ENCODE measurements at places on chromosomes 12 and 14.

DNA sequence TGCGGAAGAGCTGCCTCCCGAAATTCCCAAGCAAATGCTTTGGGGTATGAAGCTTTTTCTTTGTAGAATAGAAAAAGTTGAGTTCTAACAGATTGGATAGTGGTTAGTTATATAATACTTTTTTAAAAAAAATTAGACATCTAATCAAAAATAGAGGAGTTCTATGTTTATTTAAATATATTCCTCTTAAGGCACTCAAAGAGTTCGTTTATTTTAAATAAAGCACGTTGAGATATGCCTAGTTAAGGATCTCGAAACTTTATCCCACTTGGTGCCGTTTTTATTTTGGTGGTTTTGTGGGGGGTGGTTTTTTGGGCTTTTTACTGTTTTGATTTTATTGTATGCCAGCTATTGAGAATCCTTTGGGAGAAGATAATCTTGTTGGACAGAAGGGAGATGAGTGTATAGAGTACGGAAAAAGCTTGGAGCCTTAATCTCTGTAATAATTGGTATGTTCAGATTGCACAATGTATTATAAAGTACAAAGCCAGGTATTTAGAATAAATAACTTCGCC, 10.7 kb upstream of the SNAPC1 start:
- DNase-seq: no peak

- DNase-seq: no peak
These were observed 526.6 kb upstream of the CCDC196 start for GRCh38 chr14:65959563-65960024.

DNA sequence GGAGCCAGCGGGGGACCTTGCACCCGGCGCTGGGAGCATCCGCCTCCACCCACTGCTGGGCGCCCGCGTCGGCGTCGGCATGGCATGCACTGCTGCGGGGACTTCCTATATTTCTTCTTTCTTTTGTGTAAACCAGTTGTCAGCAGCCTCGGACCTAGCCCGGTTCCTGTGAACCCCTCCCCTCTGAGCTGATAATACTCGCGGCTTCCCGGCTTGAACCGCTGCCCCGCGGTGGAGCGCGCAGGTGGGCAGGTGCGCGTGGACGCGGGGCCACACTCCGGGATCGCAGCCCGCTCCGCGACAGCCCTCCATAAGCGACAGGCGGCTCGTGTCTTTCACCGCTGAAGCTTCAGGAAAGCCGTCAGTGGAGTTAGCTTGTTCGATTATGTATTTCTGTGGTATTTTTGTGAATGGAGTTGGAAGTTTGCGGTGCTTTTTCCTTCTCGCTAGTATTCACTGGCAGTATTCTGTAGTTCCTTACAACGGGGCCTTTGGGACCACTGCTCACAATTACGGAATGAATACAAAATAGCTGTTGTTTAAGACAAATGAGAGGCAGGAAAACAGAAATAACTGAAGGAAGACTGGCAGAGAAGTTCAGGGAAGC, 870 bp downstream of the BMAL2 start:
- DNase-seq: no peak

DNA sequence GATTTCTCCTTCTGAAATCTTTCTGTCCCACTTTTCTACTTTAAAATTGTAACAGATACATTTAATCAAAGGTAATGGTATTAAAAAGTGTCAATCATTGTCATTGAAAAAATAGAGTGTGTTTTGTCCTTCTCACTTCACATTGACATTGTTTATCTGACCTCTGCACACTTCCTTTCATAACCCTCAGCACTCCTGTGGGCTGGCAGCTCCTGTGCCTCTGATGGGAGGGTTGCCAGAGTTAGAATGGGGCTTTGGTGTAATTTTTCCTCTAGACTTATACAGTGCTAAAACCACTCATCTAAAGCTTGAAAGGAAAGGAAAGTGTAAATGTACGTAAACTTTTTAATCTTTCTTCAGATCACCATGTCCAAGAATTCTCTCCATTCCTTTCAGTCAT, 23.7 kb downstream of the KCNA1 start:
- no peak for DNase-seq

GRCh38 chr14:33643426-33644181, 307.3 kb downstream of the EGLN3 start:
- no peak for DNase-seq

GRCh38 chr14:24513009-24513408, 4.9 kb upstream of the CMA1 start:
- no peak for DNase-seq

DNA sequence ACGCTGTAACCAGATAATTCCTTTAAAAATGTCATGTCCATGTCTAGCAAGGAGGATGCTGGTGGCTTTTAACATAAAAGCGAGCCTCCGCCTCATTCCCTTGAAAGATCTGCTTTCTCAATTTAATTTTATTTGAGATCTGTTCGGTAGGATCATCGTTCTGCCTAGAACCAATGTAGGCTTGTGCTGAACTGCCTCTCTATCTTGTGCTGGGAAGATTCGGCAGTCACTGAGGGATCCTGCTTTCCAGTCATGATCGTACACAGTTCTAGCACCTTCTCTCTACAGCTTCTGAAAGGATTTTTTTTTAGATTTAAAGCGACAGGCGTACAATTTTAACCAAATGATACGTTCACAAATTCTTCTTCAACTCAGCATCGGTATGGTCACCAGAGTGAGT, 54.3 kb downstream of the PEBP1 start:
- no peak for DNase-seq

GRCh38 chr12:52035190-52035589, 16.1 kb upstream of the NR4A1 start:
- no peak for DNase-seq

- DNase-seq: no peak
These were observed 102.6 kb downstream of the NCOR2 start for GRCh38 chr12:124464830-124465229.

DNA sequence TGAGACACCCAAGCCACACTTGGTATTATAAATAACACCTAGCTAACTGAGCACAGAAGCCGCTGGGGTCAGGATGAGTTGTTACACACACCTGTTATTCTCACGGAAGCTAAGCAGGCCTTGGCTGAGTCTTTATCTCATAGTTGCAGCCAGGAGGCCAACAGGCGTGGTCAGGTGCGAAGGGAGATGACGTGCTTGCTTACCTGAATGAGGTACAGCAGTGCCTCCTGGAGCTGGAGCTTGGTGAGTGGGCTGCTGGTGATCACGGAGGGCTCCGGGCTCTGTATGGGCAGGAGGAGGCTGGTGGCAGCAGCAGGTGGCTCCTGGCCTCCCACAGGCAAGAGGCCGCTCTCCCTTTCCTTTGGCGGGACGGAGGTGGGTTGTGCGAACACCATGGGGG, 30.4 kb upstream of the CACNA2D4 start:
- no peak for DNase-seq

DNA sequence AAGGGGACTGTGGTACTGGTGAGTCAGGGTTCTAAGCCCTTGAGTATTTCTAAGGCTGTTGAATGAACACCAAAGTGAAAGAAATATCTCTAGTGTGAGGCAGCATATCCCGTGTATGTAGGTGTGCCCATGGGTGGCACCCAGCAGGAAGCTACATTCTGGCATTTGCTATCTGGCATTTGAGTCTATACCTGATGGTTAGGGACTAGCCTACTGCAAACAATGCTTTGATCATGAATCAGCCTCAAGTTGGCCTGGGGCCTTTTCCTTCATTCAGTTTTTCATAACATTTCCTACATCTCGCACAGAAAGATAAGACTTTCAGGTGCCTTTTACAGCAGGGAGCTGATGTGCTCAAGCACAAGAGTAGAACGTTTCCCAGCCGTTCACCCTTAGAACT, 85.7 kb upstream of the E2F7 start:
- no peak for DNase-seq

DNA sequence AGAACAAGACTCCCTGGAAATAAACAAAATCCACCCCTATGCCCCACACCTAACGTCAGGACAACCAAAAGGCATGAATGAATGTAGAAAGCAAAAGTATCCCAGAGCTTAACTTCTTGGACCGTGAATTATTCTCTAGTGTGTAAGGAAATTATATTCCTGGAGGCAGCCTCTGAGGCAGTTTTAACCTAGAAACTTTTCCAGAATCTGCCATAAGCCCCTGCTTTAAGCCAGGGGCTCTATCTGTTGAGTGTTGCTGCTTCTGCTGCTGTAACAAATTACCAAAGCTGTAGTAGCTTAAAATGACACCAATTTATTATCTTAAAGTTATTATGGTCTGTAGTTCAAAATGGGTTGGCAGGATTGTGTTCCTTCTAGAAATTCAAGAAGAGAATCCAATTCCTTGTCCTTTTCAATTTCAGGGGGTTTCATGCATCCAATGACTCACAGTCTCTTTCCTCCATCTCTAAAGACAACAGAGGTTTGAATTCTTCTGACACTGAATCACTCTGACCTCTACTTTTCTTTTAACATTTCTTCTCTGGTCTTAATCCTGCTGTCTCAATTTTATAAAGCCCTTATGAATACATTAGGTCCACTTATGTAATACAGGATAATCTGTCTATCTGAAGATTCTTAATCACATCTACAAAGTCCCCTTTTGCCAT, 242.7 kb downstream of the ATXN7L3B start:
- DNase-seq: no peak

- DNase-seq: no peak
These were observed 353.4 kb downstream of the KCNH5 start for GRCh38 chr14:62691647-62692489.

- peak; percentile 45 for DNase-seq
These were observed 19.6 kb downstream of the MLXIP start for GRCh38 chr12:122097927-122098756.

DNA sequence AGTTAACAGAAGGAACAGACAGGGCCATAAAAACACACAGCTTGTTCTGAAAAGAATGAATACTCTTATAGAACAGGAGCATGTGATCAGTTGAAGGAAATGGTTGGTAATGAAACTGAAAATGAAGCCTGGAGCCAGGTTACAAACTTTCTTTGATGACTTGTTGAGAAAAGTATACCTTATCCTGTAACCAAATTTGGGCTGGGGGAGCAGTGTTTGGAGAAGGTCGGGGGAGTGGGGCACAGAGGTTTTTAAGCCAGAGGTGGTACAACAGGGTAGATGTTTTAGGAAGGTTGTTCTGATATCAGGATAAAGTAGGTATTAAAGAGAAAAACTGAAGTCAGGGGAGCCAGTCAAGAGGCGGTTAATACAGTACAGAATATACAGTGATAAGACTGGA, 8.2 kb downstream of the GOLT1B start:
- DNase-seq: no peak

DNA sequence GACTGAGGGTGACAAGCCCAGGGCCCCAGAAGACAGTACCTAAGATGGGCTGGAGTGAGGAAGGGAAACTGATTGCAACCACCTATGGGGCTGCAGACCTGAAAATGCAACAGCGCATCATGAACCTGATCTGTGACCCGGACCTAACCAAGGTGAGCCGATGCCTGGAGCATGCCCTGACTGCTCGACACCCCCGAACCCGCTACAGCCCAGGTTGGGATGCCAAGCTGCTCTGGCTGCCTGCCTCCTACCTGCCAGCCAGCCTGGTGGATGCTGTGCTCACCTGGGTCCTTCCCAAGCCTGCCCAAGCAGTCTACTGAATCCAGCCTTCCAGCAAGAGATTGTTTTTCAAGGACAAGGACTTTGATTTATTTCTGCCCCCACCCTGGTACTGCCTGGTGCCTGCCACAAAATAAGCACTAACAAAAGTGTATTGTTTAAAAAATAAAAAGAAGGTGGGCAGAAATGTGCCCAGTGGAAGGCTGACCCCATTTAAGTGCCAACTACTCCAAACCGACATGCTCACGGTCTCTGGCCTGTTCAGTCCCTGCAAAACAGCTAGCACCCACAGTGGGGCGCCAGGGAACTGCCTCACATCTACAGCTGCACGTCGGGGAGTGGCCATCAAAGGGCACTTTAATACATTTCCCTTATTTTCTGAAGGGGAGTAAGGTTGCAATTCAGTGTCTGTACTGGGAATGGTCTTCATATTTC, 4.2 kb downstream of the RDH5 start:
- DNase-seq: no peak

GRCh38 chr14:80080601-80081000, 130.7 kb downstream of the DIO2 start:
- DNase-seq: no peak

DNA sequence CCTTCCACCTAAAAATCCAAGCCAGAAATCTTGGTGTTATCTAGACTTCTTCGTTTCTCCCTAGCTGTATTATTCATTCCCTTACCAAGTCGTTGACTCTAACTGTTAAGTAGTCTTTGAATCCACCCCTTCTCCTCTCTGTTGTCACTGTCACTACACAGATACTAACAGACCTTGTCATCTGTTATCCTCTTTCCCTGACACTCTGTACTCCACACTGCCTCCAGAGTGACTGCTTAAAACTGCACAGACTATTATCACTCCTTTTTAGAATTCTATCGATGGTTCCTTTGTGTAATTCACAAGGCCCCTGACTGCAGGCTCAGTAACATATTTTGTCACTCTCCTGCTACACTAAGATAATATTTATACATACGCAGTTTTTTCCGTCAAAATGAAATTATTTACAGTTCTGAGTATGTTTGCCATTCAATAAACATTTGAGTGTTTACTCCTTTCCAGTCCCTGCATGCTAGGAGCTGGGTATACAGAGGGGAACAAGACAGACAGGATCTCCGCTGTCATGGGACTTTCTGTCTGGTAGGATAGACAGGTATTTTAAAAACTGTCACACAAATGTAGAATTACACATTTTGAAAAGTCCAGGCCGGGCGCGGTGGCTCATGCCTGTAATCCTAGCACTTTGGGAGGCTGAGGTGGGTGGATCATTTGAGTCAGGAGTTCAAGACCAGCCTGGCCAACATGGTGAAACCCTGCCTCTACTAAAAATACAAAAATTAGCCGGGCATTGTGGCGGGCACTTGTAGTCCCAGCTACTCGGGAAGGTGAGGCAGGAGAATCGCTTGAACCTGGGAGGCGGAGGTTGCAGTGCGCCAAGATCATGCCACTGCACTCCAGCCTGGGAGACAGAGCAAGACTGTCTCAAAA, 3.8 kb downstream of the MARS1 start:
- no peak for DNase-seq

DNA sequence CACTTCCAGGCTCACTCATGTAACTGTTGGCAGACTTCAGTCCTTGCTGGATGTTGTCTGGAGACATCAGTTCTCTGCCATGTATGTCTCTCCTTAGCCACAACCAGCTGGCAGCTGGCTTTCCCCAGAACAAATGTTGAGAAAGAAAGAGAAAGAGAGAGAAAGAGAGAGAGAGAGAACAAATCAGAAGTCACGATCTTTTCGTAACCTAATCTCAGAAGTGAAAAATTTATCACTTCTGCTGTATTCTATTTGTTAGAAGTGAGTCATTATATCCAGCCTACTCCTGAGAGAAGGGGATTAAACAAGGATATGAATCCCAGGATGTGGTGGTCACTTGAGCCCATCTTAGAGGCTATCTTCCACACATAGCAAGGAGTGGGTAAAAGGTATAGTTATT, 101.2 kb downstream of the BTG1 start:
- DNase-seq: no peak

- no peak for DNase-seq
These were observed 20.0 kb downstream of the TUNAR start for GRCh38 chr14:95896498-95897135.

- DNase-seq: no peak
These were observed 201.3 kb downstream of the GPHN start for GRCh38 chr14:66709291-66709690.

- no peak for DNase-seq
These were observed 10.5 kb downstream of the PMEL start for GRCh38 chr12:55955344-55955743.

- DNase-seq: no peak
These were observed 48.5 kb downstream of the BAZ2A start for GRCh38 chr12:56581418-56582145.

- DNase-seq: no peak
These were observed 106.4 kb downstream of the GPR135 start for GRCh38 chr14:59358784-59359183.
